ENCODE measurements at places on chromosomes 5 and 9.

DNA sequence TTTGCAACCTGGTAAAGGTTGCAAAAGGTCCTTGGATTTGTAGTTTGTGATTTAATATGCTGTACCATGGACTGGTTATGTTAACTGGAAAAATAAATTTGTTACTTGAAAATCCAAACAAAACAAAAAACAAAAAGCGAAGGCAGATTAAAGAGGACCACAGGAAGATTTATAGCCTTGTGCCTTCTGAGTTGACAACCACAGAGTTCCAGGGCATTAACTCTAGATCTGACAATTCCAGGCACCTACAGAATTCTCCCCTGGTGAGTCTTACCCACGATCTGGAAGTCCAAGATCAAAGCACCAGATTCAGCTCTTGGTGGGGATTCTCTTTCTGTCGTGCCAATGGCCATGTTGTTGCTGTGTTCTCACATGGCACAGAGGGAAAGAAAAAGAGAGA, 107.9 kb upstream of the SELENOP start:
- no peak for DNase-seq

- DNase-seq, result no peak
Measured at GRCh38 chr9:94934816-94935328, 208.4 kb downstream of the AOPEP start.

GRCh38 chr5:141598391-141599345, 20.1 kb downstream of the DIAPH1 start:
- no peak for DNase-seq

DNA sequence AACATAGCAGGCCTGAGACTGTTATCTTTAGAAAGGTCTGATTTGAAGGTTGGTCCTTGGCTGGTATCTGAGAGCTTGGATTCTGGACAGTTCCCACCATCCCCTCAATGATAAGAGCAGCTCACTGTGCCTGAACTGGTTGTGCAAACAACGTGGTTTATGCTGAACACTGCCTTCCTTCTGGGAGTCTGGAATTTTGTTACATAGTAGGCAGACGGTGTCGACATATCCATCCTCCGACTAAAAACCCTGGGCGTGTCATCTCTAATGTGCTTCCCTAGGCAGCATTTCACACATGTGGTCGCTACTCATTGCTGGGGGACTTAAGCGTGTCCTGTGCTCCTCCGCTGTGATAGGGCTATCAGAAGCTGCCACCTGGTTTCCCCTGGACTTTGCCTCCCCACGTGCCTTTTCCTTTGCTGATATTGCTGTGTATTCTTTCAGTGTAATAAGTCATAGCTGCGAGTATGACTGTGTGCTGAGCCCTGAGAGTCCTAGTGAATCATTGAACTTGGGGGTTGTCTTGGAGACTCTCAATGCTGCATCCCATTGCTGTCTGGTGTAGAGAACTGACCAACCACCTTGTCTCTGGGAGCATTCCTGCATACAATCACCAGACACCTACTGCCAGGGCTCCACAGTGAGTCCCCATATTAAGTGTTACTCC, 119.1 kb upstream of the TBC1D2 start:
- DNase-seq, result no peak

DNA sequence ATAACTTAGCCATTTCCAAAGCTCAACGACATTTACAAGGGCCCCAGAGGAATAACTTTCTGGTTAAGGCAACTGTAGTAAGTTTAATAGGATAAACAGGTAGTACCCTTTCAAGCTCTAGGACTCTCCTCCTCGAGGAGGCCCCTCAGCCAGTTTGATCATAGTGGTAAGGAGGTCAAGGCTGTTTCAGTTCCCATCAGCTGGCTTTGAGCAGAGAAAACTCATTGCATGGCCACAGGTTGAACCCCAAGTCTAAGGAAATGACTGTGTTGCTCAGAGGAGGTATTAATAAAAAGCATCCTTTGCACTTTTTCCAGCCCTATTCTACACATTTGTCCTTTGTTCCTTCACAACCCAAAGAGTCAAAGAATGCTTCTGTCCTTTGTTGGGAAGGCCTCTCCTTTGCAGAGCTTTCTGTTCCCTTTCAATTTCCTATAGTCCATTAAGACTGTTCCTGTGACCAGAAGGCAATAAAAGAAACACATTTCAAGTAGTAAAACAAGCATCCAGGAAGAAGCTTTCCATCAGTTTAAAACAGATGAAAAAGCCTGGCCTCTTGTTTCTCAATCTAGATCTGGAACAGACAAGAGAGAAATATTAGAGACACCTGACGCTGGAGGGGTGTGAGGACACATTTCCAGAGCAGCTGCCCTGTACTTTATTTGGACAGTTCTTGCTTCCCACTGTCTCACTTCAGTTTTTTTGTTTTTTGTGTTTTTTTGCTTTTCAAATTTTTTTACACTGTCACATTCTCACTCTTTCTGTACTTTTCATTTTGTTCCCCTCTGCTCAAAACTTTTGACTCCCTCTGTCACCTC, 54.1 kb downstream of the PRRC1 start:
- no peak for DNase-seq

DNA sequence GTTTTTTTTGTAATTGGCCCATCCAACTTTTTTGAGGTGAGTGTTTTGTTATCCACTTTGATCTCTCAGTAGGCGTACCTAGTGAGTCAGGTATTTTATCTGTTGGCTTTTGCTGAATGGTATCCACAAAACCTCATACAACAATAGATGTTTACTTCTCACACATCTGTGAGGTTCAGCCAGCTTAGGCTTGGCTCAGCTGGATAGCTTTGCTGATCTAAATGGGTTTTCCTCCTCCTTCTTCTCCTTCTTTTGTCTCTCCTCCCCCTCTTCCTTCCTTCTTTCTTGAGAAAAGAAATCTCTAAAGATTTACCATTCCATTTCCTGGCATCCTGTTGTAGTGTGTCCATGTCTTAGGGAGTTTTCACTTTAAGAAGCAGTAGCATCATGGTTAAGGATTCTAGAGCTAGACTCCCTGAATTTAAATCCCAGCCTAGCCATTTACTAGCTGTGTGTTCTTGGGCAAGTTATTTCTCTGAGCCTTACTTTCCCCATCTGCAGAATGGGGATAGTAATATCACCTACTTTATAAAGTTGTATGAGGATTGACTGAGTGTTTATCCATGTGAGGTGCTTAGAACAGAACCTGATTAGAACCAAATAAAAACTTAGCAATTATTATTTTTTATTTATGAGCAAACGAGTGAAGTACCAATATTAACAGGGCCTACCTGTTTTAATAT, 126.3 kb downstream of the ARHGAP26 start:
- no peak for DNase-seq

- DNase-seq, result no peak
Measured at GRCh38 chr5:124627815-124628595, 118.4 kb downstream of the ZNF608 start.

Data from NCI-H748 treated with DMSO at 0.1 percent for 48 hours (cell line).